ENCODE measurements at places on chromosomes 6 and 20. TPM values are rescaled to one million over a fixed set of nuclear protein-coding genes. Genes with fewer than 3 reads are reported as not detected.

KCNQ5 gene
- total RNA-seq: 10.8 TPM

FUT9 gene
- not detected for total RNA-seq

PNPLA1 gene
- not detected for total RNA-seq

CLPSL1 gene
- not detected for total RNA-seq

AGPAT4 gene
- 3.0 TPM for total RNA-seq

APOM gene
- 3.3 TPM for total RNA-seq

AVP gene
- not detected for total RNA-seq

Measured in GM23248 (cell line).